ENCODE measurements at places on chromosomes 4 and X. TPM values are rescaled to one million over a fixed set of nuclear protein-coding genes. Genes with fewer than 3 reads are reported as not detected.

DNA sequence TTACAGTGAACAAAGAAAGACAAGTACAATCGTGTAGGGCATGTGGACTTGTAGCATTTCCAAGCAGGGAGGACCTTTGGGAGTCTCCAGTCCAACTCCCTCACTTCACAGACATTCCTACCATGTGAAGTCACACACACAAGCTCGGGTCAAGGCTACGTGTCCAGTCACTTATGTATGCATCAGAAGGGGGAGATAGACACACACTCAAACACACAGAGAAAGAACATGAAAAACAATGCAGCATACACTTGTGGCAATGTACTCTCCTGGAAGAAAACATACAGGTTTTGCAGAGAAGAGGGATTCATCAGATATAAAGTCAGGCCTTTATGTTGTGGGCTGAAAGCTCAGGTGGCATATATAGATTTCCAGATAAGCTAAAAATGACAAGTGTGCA lies 136.1 kb upstream of the MID1 start:
- no peak for DNase-seq

DNA sequence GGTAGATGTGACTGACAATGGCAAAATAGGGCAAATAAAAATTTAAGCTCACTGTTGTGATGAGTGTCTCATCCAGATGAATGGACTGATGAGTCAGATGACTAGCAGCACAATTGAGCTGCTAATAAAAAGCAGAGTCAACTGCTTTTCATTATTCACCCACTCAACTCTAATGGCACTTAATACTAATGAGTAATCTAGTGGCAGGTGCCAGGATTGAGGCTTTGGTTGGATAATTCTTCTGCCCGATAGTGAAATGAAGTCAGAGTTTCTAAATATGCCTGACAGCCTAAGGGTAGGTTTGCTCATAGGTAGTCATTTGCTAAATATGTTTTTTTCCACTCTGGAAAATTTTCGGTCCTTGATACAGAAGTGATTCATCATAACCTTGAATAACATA lies 10.4 kb downstream of the OGT start:
- DNase-seq = no peak

DNA sequence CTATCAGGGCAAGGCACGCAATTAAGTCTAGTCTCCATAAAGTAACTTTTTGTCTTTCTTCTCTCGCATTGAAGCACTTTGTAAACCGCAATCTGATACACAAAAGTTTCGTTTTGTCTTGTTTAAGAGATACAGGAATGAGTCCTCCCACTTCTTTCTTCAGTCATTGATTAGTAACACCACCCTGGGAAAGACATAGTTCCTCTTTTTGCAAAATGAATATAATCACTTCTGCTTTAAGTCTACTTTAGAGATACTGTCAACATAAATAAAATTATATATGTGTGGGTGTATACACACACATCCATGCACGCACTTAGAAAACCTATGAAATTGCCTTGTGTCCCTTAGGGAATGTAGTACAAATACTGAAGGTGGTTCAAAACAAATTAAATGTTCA lies 11.7 kb downstream of the COQ2 start:
- no peak for DNase-seq

DNA sequence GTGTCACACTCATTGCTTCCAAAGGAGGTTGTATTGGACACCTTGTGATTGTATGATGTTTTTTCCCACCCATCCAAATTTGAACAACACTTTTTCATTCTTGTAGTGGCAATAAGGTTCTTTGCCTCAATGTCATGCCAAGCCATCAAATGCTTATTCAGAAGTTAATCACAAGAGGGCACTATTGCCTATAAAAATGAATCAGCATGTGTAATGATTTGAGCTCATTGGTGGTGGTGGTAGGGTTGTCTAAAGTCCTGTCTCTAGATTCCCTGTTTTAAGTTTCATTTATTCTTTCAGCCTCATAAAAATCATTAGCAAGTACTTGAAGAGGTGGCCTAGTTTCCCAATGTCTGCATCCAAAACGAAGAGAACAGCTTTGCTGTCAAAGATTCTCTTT lies 37.0 kb downstream of the IRS4 start:
- no peak for DNase-seq

DNA sequence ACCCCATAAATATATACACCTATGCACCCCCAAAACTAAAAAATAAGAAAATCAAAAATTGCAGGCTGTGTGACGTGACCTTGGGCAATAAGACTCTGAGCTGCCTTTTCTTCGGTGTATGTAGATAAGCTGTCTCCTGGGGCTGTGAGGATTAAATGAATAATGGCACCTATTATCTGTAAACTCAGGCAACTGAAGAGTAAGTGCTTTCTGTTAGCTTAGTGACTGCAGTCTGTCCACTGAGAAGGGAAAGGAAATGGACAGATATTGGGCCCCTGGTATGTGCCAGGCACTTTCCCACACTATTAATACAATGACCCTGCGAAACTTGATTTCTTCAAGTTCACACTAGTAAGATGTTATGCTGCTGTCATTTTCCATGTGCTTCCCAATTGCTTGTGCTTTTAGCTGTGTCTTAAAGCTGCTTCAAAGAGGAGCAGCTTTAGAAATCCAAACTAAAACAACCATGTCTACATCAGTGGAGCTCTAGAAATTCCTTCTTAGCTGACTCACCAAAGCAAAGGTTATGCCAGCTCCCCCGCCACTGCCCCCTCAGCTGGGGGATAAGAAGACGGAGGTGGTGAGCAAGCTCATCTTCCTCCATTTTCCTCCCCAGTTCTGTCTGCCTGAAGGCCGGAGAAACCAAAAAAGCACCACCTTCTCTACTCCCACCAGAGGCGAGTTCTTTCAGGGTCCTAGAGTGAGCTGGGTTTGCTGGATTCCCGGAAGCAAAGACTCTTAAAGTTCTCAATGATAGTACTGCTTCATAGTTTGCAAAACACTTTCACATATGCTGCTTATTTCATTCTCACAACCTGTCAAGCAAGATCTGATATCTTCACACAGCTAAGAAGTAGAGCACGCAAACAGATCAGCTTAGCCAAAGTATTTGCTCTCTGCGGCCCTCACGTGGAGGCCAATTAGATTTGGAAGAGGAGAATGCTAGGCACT lies 8.8 kb upstream of the DGAT2L6 start:
- DNase-seq = no peak

DNA sequence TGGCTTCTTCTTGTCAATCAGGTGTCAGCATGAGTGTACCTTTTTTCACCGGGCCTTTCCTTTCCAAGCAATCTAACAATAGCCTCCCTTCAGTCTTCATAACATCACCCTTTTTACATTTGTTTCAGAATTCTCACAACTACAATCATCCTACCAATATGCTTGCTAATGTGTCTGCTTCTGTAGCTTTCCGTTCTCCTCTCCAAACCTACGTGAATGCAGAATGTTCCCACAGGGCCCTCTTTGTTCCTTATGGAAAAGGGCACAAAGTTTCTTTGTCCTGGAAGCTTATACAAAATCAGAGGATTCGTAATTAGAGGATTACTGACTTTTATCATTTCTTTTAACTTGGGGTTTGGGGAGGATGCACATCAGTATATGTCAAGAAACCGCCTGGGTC lies 461.8 kb downstream of the CENPC start:
- DNase-seq = no peak

GRCh38 chr4:27861381-27861787 lies 1000.7 kb downstream of the STIM2 start:
- DNase-seq = no peak

DNA sequence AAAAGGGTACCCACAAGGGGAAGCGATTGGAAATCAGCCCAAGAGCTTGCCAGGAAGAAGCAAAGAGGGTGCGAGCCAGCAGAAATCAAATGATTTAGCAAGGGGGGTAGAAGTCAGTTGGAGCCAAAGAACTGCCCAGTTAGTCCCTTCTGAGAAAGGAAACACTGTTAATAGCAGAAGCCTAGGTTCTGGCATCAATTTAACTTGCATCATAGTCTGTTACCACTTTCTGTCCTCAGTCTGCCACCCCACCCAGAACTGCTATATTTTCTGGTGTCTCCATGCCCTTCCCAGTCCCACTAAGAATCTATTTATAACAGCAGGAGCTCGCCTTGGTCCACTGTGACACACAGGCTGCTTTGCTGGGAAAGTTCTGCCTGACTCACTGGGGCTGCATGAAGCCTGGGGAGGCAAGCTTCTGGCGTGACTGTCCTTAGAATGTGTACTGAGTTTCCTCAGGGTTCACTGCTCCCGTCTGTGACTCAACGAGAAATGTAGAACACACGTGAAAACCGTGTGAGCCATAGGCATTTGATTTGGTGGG lies 157.8 kb upstream of the TTC29 start:
- DNase-seq = no peak

- no peak for DNase-seq
Observed at GRCh38 chr4:39528061-39528465, 824 bp upstream of the UGDH start.

- no peak for DNase-seq
Observed at GRCh38 chr4:19831644-19832285, 419.9 kb upstream of the SLIT2 start.

DNA sequence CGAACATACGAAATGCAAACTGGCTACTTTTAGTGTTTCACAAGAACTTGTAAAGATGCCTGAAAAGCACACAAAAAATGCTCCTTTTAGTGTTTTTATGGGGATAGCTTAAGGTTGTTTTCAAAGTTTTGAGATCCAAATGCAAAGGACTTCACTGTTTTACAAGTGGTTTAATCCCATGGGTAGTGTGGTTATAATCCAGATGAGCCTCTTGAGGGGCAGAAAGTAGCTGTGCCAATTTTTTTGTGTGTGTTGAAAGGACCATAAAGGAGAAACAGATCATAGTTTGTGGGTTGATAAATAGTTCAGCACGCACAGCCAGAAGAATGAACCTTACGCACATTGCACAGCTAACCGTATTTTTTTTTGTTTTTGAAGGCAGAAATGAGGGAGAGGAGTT lies 126.9 kb upstream of the GIMD1 start:
- no peak for DNase-seq

- no peak for DNase-seq
Observed at GRCh38 chr4:107131295-107131694, 95.2 kb upstream of the DKK2 start.

- DNase-seq = no peak
Observed at GRCh38 chr4:104591510-104591911, 96.8 kb upstream of the CXXC4 start.

- DNase-seq = no peak
Observed at GRCh38 chr4:32073542-32073941, 1353.4 kb downstream of the PCDH7 start.

DNA sequence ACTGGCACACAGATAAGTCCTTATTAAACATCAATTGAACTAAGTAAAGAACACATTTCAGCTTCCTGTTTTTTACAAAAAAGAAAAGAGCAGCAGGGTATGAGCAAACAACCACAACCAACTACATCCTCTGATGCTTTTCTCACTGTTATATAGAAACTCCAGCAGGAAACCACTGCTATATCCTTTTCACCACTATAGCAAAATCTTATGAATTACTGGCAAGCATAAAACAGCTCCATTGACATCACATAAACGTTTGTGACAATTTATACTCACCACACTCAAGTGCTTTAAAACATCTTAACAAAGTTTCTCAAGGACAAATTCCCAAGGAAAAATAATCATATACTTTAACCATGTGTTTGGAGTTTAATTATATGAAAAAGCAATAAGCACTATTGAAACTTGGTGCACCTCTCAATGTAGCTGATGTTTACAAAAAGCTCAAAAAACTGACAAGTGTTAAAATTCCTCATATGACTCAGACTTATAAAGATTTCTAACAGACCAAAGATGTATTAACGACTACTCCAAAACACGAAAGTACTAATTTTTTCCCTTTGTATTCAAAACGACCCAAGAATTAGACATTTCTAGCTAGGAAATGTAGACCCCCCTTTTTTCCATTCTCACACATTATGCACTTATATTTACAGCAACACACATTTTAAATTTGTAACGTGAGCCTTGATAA lies 12.9 kb downstream of the GPRIN3 start:
- no peak for DNase-seq

- DNase-seq = no peak
Observed at GRCh38 chrX:41686788-41687187, 2.0 kb upstream of the GPR34 start.

GRCh38 chr4:124839786-124840390 lies 127.4 kb upstream of the ANKRD50 start:
- DNase-seq = no peak

- no peak for DNase-seq
Observed at GRCh38 chr4:70712150-70712549, 9.6 kb upstream of the RUFY3 start.

DNA sequence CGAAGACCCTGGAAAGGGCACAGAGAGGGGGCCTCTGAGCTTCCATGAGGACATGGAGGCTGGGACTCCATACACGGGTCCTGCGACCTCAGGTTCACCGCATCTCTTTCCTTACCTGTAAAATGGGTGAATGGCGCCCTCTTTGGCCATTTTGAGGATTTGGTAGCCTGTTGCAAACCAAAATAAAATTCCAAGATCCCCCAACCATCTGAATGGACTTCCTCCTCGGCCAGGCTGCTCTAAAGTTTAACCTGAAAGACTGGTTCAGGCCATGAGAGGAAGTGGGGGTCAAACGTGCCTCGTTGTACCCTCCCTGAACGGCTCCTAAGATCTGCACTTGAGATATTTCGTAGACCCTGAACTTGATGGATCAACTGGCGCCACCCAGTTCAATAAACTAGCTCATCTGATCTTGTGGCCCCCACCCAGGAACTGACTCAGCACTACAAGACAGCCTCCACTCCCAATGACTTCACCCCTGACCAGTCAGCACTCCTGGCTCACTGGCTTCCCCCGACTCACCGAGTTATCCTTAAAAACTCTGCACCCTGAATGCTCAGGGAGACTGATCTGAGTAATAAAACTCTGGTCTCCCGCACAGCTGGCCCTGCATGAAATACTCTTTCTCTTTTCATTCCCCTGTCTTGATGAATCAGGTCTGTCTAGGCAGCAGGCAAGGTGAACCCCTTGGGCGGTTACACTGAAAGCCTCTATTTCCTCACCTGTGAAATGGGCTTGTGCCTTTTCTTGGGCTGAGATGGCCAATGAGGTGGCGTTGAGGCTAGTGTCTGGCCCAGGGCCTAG lies 32.9 kb upstream of the GPR78 start:
- no peak for DNase-seq

DNA sequence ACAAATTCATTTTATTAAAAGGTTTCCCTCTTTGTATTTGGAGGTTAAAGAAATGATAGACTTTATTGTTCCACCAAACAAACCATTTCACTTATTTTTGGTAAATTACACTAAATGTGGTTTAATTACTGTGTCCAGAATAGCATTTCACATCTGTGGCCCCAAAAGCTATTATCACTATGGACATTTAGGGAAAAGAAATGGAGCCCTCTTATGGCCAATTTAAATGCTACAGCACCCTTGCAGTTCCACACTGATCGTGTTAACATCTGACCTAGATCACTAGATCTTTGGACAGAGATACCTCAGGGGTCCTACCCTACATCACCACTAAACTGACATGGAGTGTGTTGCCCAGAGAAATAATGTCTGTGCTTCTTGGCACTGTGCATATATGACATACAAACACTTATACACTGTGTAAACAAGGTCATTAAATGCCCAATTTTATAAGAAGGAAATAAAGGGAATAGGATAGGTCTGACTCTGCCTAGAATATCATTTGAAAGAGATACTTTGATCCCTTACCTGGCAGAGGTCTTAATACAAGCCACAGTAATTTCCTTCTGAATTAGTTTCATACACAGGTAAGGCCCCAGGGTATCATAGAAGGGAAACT lies 163.9 kb downstream of the KDR start:
- no peak for DNase-seq

Gene GPRASP1
- total RNA-seq = 7.4 TPM

Gene DCAF8L2
- not detected for total RNA-seq

Gene CACNA1F
- 3.4 TPM for total RNA-seq

Gene KIF4A
- total RNA-seq = 28.7 TPM

Gene GYPE
- 0.46 TPM for total RNA-seq

Gene MTTP
- 0.29 TPM for total RNA-seq

Gene ATG4A
- 10.3 TPM for total RNA-seq

Gene MID1IP1
- 133 TPM for total RNA-seq

Gene LRP2BP
- 1.1 TPM for total RNA-seq

Gene GC
- not detected for total RNA-seq
